ENCODE measurements at places on chromosomes 12 and 14.

GRCh38 chr14:32719601-32720000 is 219.1 kb upstream of the NPAS3 start:
- DNase-seq: no peak

GRCh38 chr12:48013287-48013686 is 9.0 kb upstream of the COL2A1 start:
- DNase-seq: no peak

- DNase-seq: no peak
These were observed 193.2 kb upstream of the IGF1 start for GRCh38 chr12:102673606-102674005.

DNA sequence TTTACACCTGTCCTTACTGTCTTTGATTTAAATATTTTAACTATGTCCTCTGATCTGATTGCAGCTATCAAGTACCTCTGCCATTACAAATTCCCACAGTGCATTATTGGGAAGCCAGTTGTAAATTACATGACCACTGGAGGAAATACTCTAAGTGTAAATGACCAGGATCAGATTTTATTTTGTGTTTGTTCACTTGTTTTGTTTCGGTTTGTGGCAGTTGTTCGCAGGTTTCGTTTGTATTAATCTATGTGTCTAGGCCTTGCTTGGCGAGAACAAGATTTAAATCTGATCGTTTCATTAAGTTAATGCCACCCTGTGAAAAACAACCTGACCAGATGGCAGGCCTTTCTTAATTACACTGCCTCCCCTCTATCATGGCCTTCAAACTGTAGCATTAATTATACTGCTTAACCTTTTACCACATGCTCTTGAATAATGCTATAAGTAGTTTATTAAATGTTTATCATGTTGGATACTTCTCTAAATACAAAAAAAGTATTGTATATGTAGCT is 990.1 kb downstream of the TMTC2 start:
- no peak for DNase-seq

DNA sequence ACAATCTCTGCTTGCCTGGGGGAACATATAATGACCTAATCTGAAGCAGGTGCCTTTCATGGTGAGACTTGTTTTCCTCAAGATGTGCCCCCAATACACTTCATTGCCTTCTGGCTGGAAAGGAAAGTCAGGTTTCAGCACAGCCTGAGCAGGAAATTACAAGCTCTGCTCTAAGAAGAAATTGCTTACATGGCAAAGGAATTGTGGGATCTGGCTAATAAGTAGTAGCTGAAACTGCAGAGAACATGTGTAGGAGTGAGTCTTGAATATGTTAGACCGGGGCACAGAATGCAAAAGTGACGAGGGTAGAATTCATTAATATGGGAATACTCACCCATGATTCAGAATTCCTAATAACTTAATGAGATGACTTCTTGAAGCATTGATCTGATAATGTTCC is 6.3 kb upstream of the CFAP54 start:
- DNase-seq: no peak

DNA sequence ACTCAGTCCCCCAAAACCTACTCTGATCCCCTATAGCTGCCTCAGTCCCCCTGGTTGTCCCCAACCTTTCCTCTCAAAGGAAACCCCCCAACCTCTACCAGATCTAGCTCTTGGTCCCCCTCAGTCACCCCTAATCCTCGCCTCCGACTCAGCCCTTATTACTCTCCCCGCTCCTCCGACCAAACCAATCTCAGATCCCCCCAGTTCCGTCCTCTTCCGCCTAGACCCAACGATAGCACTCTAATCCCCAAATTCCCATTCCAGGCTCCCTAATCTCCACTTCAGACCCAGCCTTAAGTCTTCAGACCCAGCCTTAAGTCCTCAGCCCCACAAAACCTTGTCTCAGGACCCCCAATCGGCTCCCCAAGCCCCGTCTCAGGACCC is 612 bp downstream of the VPS37B start:
- DNase-seq: no peak

GRCh38 chr14:91149462-91149861 is 35.6 kb downstream of the DGLUCY start:
- DNase-seq: no peak

GRCh38 chr14:68819260-68819691 is 26.4 kb upstream of the ZFP36L1 start:
- no peak for DNase-seq

DNA sequence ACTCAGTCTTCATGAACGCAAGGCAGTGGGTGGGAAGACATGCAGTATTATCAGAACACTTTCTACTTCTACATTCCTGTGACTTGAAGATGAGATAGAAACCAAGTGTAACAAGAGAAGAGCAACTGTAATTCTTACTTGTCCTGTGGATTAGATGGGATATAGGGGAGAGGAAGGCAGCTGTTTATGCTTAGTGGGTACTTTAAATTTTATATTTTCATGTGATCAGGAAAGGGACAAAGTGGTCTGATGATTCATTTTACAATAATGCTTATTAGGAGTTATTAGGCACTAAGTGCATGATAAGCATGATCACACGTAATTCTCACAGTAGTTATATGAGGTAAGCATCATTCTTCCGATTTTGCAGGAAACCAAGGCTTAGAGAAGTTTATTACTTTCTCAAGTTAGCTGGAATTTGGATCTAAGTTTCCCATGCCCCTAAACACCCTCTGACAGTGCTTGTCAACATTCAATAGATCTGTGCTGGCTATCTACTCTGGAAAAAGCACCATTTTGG is 52.7 kb downstream of the PTGER2 start:
- DNase-seq: no peak

DNA sequence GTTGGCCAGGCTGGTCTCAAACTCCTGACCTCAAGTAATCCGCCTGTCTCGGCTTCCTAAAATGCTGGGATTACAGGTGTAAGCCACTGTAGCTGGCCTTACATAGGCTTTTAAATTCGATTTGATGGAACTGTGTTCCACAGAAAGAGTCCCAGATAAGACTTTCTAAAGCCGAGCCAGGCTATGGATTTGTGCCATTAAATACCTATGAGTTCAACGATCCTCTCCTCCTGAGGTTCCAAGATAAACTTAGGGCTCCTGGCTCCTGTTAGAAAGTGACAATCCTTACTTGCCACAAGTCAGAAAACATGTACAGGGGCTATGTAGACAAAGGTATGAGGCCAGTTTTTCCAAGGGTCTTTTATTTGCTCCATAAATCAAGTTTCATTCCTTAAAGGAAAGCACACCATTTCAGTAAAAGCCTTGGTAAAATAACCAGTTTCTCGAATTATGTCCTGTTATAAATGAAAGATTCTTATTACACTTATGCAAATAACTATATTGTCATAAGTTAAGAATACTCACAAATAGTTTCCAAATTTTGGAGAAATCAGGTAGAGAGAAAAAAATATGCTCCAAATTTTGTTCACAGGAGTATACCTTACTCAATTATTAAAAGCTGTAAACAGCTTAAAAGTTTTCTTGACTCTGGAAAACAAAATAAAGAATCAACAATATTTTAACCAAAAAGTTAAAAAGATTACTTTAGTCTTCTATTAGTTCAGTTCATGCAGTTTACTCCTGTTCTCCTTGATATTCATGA is 36.1 kb upstream of the LRRK2 start:
- DNase-seq: no peak

DNA sequence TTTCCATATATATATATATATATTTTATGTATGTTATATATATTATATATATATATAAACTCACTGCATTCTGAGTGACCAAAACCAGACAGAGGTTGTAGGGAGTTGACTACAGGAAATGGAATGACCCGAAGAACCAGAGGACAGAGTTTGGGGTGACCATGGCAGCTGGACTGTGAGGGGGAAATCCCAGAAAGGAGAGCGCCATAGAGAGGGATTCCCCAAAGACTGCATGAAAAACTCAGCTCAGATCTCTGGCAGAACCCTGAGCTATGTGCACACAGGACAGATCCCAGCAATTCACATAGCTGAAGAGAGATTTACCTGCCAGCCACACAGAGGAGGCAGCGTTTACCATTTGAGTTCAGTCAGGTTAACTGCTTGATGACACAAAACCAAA is 19.7 kb upstream of the INF2 start:
- no peak for DNase-seq

DNA sequence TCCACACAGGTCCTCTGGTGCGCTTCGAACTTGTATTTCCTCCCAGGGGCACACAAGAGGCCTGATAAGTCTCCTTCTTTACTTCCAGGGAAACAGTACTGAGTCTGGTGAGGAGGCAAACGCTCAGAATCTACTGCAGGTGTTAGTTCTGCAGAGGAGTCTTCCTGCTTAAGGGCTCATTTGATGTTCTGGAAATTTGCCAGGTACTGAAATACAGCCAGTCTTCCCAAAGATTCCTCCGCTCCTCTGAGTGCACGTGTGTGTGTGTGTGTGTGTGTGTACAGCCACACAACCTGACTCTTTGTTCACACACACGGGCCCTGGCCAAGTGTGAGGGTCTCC is 92.0 kb downstream of the FBXL14 start:
- no peak for DNase-seq

All from activated naive CD8-positive, alpha-beta T cell treated with anti-CD3 and anti-CD28 coated beads, Interleukin-2, amount 10 ng/mL, durations not matched to agents 7 days and 5 days (primary cell).